CD4-positive, alpha-beta T cell (primary cell): ENCODE measurements at places on chromosomes 2 and 18.

- DNase-seq, result no peak
These were observed 46.1 kb upstream of the GPC1 start for GRCh38 chr2:240389302-240389805.

GRCh38 chr18:32366586-32367538, 103.8 kb downstream of the GAREM1 start:
- DNase-seq, result no peak

DNA sequence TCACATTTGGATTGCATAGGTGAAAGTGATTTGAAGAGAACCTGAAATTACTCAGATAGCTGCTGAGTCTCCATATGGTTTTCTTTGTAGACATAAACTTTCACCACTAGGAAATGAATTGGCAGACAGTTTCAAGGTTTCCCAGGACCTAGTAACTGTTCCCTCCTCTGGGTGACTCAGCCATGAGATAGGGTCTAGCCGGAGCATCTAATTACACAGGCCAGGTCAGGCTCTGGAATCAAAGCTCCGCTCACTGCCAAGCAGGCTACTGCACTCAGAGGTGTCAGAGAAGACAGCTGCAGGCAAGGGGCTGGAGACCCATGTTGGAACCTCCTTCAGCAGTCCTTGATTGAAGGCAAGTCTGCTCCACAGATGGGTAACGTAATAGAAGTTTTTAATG, 429.2 kb downstream of the TNS1 start:
- DNase-seq, result no peak

- no peak for DNase-seq
These were observed 1047.6 kb upstream of the FANCL start for GRCh38 chr2:59288771-59289170.

- no peak for DNase-seq
These were observed 25.2 kb downstream of the EPB41L5 start for GRCh38 chr2:120037995-120038541.

- no peak for DNase-seq
These were observed 47.7 kb downstream of the TTC21B start for GRCh38 chr2:165905854-165906253.

DNA sequence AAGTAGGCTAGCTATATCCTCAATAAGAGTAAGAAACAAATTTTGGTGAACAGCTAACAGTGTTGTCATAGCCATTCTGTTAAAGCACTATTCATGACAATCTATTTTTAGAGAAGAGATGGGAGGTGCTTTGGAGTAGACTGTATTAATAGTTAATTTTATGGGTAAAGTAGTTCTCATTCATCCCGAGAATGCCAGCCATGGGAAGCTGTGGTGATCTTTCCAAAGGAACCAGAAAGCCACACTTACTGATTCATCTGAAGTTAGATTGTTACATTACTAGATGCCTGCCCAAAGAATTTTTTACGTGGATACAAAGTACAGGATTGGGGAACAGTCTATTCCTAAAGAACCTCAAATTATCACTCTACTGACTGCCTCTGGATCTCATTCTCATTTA, 74.6 kb downstream of the ZRANB3 start:
- no peak for DNase-seq

GRCh38 chr2:39696838-39697237, 31.1 kb downstream of the TMEM178A start:
- DNase-seq, result no peak

DNA sequence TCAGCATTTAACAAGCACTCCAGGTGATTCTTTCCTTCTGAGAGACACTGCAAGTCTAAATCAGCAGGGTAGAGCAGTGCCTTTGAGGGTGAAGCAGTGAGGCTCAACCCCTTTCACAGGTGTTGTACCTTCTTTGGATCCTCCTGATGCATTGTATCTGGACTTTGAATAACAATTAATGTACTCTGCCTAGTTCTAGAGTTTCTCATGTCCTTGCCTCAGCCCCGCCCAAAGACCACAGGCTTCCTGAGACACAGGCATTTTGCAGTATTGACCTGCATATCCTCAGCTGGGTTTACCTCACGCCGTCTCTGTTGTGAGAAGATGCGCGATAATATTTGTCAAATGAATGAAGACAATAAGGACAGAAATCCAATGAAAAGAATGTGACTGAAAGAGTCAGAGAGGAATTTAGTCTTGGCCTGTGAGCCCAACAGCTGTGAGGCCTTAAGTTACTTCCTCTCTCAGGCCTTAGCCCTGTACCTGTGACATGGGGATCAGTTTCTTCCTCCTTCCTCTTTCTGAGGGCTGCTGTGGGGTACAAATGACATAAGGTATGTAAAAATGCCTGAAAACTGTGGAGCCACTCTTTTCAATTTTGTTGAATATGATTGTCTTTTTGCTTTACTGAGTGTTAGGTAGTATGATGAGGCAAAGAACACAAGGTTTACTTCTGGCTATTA, 43.7 kb downstream of the WIPF1 start:
- DNase-seq, result no peak
